ENCODE measurements at places on chromosomes 3 and 15.

DNA sequence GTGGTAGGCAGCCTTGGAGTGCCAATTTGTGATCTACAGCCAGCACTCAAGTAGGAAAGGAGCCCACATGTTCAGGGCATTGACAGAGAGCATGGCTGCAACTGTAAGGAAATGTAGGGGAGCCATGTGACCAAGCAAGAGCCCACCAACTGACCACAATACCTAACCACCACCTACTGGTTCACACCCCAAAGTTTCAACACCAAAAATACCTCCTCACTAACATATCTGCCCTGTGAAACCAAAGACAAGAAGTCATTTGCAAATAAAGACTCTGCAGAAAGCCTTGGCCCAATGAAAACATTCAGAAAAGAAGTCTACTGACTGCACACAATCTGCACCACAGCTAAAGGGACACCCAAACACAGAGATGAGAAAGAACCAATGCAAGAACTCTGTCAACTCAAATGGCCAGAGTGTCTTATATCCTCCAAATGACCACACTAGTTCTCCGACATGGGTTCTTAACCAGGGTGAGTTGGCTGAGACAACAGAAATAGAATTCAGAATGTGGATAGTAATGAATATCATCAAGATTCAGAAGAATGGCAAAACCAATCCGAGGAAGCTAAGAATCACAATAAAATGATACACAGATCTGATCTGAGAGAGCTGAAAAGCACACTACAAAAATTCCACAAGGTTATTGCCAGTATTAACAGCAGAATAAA is 40.6 kb downstream of the SLC9C1 start:
- DNase-seq = no peak

DNA sequence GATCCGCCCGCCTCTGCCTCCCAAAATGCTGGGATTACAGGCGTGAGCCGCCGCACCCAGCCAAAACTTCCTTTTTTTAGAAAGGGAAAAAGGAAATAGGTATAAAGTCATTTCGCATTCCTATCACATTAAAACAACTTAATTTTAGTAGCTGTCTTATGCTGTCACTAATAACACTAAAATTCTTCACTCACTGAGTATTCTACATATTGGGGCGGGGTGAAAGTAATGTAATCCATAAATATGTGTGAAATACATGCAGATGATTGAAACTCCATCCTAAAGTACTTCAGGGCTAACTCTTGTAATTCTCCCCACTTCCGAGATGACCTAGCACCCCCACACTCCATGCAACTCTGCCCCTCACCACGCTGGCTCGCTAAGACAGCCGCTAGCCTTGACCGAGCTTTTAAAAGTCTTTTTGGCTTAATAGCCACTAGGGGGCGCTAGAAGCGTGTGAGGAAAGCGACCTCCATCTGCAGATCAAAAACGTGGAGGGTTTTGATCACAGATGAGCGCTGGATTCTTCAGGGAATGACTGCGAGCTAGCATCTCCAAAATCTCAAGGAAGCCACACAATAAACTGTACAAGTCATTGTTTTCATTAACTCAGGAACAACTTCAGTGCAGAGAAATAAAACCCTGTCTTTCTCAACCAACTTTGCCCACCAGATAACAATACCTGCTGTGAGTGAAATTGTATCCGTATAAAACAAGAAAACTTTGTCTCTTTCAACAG is 129.3 kb upstream of the IGF1R start:
- peak; percentile 88 for DNase-seq

DNA sequence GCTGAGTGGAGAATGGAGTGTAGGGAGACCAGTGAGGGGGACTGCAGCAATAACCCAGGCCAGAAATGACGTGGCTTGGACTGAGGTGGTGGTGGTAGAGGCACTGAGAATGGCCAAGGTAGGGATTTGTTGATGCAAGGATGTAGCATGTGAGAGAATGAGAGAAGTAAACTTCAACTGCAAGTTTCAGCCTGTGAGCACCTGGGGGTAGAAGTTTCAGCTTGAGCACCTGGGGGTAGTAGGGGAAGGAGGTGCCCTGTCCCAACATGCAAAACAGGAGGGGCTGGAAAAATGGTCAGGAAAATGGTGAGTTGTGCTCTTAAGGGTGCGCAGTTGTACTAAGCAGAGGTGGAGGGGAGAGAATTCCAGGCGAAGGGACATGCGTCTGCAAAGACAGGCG is 31.0 kb downstream of the IL16 start:
- no peak for DNase-seq

- DNase-seq = no peak
Measured at GRCh38 chr3:106068381-106068780, 199.6 kb upstream of the CBLB start.

DNA sequence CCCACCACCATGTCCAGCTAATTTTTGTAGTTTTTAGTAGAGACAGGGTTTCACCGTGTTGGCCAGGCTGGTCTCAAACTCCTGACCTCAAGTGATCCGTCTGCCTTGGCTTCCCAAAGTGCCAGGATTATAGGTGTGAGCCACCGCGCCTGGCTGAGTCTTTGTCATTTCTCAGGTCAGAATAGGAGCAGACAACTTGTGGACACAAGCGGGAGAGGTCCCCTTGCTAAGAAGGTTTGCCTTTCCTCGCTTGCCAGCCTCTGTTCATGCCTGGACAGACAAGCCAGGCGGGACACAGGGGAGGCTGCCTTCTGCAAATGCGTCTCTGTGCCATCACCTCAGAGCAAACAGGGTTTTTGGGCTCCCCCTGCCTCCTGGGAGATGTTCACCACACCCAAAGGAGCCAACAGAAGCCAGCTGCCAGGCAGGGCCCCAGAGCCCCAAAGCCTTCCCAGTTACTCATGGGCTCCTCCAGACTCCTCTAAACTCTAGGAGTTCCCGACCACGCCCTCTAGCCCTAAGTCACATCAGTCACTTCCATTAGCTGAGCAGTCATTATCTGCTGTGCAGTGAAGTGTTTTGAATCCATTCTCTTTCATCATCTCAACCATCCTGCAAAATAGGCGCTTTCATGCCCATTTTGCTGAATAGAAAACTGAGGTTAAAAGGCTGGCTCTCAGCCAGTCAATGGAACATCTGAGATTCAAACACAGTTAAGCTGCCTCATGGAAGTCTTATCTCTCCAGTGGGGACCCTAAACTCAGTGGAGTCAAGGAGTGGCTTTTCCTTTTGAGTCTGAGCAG is 245.0 kb downstream of the UACA start:
- no peak for DNase-seq

- DNase-seq = peak; percentile 42
Measured at GRCh38 chr3:57559526-57559925, 3.5 kb downstream of the PDE12 start.

GRCh38 chr3:140344082-140344454 is 333.8 kb upstream of the TRIM42 start:
- no peak for DNase-seq

DNA sequence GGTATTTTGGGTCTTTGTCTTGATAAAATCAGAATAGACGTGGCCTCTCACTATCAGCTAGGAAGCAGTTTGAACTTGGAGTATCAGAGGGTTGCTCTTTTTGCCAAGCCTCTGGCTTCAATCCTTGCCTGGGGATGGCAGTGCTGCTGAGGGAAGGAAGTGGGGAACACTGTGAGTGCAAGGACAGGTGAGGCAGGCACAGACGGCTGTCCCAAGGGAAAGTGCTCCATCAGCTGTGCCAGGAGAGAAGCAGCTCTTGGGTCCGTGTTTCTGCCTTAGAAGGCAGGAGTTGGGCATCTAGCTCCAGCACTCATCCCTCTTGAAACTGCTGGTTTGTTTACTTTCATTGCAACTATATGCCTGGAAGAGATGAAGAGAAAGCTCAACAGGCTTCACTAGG is 33.2 kb downstream of the PML start:
- DNase-seq = no peak

GRCh38 chr3:169955406-169955805 is 11.2 kb upstream of the SEC62 start:
- no peak for DNase-seq

- DNase-seq = no peak
Measured at GRCh38 chr3:184864000-184864399, 52.0 kb downstream of the VPS8 start.

DNA sequence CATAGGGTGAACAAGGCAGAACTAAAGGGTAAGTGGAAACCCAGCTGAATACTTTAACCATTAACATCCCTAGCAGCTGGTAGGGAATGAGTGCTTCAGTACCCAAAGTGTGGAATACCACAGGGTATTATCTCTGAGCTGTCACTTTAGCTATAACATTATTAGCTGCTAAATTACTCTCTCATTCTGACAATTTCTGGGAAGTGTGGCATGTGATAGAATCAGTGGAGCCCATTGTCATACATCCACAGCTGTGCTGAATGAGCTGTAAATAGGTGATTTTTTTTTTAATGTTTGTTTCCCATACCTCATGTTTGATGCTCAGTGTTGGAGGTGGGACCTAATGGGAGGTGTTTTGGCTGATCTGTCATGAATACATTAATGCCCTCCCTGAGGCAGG is 894.3 kb downstream of the DIPK2A start:
- no peak for DNase-seq

Data from GM03348 (cell line).